NCI-H187 (cell line): ENCODE measurements at places on chromosomes 4 and X.
A peak's percentile ranks its signal among the peaks of the same experiment; 100 is the strongest.

DNA sequence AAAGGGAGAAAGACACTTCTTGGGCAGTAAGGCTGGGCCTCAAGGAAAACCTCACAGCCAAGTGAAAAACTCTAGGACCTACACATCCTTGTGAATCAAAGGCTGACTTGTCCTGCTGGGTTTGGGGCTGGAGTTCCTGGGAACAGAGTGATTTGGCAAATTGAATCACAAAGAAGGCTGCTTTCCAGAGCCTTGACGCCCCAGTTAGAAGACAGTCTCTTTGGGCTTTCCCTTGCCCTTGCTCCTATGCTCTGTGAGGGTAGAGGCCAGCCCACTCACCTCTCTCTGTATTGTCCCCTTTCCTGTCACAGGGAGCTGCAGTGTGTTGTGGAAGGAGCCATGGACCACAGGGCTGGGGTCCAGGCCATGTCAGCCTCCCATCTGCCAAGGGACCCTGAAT is 9.6 kb downstream of the AMER1 start:
- DNase-seq, result no peak

DNA sequence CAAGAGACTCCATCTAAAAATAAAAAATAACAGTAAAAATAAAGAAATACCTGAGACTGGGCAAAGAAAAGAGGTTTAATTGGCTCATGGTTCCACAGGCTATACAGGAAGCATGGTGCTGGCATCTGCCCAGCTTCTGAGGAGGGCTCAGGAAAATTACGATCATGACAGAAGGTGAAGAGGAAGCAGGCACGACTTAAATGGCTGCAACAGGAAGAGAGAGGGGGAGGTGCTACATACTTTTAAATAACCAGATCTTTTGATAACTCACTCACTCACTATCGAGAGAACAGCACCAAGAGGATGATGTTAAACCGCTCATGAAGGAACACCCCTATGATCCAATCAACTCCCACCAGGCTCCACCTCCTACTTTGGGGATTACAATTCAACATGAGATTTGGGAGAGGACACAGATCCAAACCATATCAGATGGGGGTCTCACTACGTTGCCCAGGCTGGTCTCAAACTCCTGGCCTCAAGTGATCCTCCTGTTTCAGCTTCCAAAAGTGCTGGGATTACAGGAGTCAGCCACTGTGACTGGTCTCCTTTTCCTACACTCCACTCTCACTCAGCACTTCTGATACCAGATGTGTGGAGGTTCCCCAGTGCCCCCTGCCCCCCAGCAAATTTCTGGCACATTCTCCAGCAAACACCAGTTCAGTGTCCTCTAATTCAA is 11.9 kb upstream of the ZNF157 start:
- DNase-seq, result no peak

DNA sequence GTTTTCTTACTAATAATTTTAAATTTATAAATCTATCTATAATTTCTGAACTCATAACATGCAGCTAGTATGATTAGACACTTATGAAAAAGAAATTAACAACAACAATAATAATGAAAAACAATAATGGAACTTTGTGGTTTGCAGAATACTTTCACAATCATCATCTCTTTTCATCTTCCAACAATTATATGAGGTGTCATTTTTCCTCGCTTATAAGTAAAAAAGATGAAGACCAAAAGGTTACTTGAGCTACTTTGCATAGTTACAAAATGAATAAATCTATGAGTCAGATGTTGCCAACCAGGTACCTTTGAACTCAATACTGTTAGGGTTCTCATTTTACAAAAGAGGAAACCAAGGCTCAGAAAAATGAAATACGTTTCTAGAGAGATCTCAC is 98.5 kb upstream of the ELOVL6 start:
- DNase-seq, result no peak

- no peak for DNase-seq
Observed at GRCh38 chr4:95887551-95887950, 47.7 kb downstream of the PDHA2 start.

- DNase-seq, result no peak
Observed at GRCh38 chrX:104085919-104086318, 9.9 kb upstream of the TMSB15C start.

- DNase-seq, result no peak
Observed at GRCh38 chrX:42804524-42804923, 26.6 kb upstream of the PPP1R2C start.

GRCh38 chr4:156173486-156173885 is 219.8 kb upstream of the CTSO start:
- no peak for DNase-seq

GRCh38 chrX:129979207-129979920 is 3.1 kb upstream of the BCORL1 start:
- no peak for DNase-seq

DNA sequence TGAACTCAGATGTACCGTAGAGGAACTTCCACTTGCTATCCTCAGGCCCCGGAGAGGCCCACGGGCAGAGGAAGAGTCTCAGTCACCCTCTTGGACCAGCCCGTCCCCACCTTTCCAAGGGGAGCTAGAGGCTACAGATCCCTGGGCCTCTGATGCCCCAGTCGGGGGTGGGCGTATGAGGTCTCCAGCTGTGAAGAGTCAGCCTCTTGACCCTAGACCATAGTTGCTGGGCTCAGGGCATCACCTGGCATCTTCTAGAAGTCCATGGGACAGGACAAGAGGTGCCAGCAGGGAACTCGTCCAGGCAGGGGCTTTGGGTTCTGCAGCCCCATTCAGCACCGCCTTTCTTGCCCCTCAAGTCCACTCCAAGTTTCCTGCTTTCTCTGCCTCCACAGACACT is 11.6 kb downstream of the SASH3 start:
- no peak for DNase-seq

DNA sequence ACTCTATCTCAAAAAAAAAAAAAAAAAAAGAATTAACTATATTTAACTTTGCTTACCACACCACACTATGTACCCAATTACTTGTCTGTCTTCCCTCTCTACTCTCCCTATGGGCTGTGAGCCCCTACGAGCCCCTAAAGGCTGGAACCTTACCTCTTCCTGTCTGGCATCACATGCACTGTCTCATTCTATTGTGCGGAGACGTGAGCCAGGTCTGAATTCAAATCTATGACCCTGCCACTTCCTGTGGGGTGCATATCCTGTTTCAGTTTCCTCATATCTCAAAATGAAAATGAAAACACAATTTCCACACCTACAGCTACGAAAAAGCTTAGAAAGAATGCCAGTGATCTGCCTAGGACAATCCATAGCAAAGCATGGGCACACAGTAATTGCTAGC is 42.9 kb upstream of the HS3ST1 start:
- no peak for DNase-seq

DNA sequence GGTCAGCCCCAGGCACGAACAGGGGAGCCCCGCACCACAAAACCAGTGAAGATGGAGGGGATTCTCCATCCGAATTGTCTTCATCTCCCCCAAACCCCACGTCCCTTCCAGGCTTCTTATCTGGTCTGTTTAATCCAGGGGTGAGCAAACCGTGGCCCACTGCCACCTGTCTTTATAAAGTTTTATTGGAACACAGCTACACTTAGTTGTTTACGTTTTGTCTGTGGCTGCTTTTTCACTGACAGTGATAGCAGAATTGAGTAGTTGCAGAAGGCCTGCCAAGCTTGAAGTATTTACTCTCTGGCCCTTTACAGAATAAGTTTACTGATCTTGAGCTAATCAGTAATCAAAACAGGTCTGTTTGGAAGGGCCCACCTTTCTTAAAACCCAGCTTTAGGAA is 324.0 kb downstream of the ARHGAP10 start:
- no peak for DNase-seq

GRCh38 chrX:134764202-134764785 is 106.0 kb upstream of the PLAC1 start:
- no peak for DNase-seq

GRCh38 chr4:122882857-122883735 is 39.3 kb downstream of the NUDT6 start:
- no peak for DNase-seq

GRCh38 chrX:71955530-71956120 is 45.0 kb downstream of the NHSL2 start:
- no peak for DNase-seq

- peak; percentile 7 for DNase-seq
Observed at GRCh38 chr4:181821039-181822004, 421.9 kb upstream of the TENM3 start.

GRCh38 chr4:1056671-1057402 is 45.4 kb downstream of the FGFRL1 start:
- DNase-seq, result no peak

DNA sequence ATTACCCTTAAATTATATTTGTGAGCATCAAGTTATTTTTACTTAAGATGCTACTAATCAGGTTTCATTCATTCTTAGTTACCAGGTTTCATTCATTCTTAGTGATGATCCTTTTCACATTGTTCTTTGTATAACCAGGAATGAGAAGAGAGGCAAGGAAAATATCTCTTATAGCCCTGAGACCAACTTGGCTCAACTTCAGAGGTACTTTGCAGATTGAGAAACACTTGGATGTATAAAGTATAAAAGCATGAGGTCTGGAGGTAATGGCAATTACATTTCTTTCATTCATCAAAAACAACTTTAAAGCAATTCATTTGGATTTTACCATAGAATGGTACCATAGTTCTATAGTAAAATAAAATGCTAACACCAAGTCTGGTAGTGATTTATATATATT is 231.0 kb downstream of the PRDM5 start:
- no peak for DNase-seq

- DNase-seq, result no peak
Observed at GRCh38 chr4:33334416-33334815, 2614.2 kb downstream of the PCDH7 start.

GRCh38 chrX:44698357-44698756 is 145.5 kb upstream of the DUSP21 start:
- DNase-seq, result no peak

DNA sequence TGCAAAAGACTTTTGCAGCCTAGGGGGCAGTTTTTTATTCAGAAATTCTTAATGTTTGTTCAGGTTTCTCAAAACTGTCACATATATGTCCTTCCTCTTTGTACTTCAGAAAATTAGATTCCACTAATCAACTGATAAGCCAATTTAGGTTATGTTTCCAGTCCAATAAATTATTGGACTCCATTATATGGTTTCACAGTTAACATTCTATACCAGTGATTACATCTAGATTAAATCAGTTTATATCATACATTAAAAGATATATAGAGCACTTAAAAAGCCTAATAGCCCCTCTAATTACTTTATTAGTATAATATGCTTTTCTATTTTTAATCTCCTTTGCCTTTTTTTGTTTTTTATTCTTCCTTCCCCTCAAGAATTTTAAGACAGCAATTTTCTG is 434.1 kb downstream of the INPP4B start:
- DNase-seq, result no peak

DNA sequence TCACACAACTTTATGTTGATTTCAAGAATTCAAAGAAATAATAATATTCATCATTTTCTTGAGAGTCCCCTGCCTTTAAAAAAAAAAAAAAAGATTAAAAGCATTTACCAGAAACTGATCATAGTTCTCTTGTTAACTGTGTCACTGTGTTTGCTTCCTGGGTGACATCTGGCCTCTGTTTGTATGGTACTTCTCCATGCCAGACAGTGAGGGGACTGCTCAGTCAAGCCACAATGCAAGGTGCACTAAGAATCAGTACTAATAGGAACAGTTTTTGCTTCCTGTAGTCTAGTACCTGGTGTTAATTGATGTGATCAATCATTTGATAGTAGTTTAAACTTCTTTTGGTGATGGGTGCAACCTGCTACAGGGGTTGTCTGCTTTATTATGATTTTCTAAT is 77.5 kb downstream of the PHOX2B start:
- no peak for DNase-seq

DNA sequence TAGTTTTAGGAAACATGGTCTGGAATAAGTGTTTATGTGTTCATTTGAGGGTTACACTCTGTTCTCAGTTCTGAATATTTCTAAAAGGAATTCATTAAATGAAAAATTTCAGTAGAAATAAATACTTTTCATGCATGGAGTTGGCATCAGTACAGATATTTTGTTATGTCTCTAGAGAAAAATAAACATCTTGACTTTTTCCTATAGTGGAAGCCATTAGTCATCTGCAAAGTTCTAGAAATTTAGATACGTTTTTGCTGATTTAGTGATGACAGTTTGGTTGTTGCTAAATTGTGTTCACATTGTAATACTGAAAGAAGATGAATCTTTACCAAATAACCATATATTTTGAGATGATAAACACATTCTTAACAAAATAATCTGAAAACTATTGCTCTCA is 268.2 kb upstream of the TEX13A start:
- no peak for DNase-seq

- DNase-seq, result no peak
Observed at GRCh38 chr4:37953620-37954293, 6.4 kb upstream of the PTTG2 start.

GRCh38 chr4:8365951-8366350 is 74.6 kb downstream of the ACOX3 start:
- no peak for DNase-seq

DNA sequence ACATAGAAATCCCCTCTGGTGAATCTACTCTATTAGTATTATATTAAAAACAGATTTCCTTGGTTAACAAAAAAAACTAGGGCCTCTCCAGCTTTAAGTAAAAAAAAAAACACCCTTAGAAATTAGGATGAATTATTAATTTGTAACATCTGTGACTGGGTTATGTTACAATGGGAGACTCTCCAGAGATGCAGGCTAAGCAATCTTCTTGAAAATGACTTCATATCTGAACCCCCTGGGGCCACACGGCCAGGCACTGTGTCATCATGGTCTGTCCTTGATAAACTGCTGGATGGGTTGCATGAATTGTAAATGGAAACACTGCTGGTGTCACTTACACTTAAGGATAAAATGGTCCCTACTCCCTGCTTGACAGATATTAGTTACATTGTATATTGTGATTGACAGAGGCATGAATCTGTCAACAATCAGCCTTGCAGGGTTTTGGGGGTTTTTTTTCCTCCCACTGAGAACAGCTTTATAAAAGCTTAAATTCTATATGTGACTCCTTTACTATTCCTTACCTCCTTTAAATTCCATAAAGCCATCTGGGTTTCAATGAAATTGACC is 49.1 kb downstream of the PRKG2 start:
- DNase-seq, result no peak
